Fibroblast of the conjunctiva (primary cell): ENCODE measurements at places on chromosomes 2 and 18.

DNA sequence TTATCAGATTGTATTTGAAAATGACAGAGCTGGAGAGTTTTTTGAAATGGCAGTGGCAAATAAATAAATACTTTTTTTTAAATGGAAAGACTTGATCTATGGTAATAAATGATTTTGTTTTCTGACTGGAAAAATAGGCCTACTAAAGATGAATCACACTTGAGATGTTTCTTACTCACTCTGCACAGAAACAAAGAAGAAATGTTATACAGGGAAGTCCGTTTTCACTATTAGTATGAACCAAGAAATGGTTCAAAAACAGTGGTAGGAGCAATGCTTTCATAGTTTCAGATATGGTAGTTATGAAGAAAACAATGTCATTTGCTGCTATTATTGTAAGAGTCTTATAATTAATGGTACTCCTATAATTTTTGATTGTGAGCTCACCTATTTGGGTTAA, 30.9 kb downstream of the CD28 start:
- no peak for DNase-seq

- peak; percentile 91 for DNase-seq
These were observed 71.7 kb downstream of the HS1BP3 start for GRCh38 chr2:20578895-20579825.

GRCh38 chr2:174026122-174026845, 61.1 kb upstream of the SP3 start:
- DNase-seq: no peak

- no peak for DNase-seq
These were observed 18.1 kb downstream of the LPIN2 start for GRCh38 chr18:2994603-2995432.

DNA sequence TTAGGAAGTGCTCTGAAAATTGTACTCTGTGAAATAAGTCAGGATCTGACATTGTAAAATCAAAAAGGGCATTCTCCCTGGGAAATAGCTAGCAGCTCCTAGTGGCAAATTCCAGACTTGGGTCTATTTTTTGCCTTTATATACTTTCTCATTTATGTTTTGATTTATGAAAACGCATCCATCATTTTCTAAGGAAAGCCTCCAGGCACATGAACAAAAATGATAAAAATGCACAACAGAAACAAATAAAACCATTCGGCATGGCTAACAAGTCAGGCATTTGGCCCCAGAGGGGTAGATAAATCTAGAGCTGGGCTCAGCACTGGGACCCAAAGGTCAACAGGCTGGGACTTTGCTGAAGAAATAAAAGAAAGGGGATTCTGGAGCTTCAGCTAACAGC, 167.0 kb downstream of the BCL11A start:
- DNase-seq: no peak

GRCh38 chr2:138115666-138116065, 151.4 kb downstream of the HNMT start:
- no peak for DNase-seq

- DNase-seq: peak; percentile 10
These were observed 72.4 kb downstream of the ID2 start for GRCh38 chr2:8754106-8754776.

GRCh38 chr18:3453540-3454364, 3.8 kb downstream of the TGIF1 start:
- DNase-seq: peak; percentile 92

- DNase-seq: no peak
These were observed 481.9 kb downstream of the TMX3 start for GRCh38 chr18:68233018-68233417.

DNA sequence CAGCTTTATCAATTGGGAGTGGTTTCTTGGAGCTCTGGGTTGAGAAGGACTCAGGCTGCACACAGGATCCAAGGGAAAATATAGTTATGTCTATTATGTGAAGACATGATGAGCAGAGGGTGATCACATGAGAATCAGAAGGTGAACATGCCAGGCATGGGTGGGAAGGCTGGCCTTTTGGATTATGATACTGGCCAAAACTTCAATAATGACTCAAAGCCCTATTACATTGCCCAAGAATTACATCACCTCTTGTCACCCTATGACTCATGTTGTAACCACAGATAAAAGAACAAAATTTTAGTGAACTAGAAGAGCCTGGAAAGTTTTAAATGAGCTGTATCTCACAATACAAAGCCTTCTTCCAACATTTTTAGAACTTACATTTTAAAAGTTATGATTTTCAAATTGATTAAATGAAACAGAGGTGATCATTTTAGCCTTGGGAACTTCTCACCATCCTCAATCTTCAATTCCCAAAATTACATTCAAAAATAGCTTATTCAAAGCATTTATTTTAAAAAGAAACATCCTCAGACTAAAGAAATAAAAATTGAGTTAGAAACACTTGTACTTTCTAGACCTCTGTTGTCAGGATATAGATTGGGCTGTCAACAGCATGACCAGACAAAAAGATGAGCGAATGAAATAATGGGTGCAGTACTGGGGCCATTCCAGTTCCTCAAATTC, 428.3 kb downstream of the MBD2 start:
- DNase-seq: peak; percentile 92

DNA sequence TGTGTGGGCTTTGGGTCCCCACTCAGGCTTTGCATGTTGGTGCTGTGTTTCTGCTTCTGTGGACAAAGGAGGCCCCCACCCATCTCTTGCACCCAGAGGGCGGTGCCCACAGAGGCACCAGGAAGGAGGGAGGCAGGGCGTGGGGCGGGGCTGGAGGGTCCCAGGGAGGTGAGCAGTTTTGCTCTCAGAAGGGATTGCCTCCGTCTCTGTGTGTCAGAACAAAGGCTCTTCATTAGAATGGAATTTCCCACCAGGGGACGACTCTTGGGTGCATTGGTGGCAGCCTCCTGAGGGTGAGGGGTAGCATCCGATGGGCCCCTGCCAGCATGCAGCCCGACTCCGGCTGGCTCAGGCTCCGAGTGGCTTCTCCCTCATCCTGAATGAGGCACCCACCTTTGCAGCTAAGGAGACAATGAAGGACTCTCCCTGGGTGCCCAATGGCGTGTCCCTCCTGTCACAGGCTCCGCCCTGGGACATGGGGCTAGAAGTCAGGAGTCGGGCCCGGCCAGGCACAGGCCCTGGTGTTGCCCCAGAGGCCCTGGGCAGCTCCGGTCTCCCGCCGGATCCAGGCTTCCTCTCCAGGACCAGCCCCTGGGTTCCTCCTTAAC, 7.0 kb upstream of the ERFE start:
- DNase-seq: no peak
